Left renal cortex interstitium (tissue), 4 donors: ENCODE measurements at places on chromosomes 4 and X.

GRCh38 chr4:152936446-152937335 lies 568 bp downstream of the FHDC1 start:
- no peak for DNase-seq

DNA sequence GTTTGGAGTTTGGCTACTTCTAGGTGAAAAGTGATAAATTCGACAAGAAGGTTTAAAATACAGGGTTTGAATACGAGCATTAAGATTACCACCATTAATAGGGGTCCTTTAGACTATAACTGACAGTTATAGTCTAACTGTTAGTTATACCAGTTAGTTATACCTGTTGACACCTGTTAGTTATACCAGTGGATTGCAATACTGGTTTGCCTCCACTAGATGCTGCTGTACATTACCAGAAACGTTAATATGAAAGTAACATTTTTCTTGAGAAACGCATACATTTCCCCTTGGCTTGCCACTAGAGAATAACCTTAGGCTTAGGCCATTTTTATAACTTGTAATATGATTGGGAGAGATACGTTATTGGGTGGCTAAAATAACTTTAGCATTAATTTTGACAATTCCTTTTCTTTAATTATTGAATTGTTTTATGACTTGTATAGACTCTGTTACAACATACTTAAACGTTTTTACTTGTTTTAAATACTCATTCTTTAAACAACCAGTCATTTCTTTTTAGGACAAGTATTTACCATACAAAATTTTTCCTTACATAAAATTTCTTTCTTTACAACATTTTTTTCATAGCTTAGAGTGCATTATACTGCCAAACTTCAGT lies 911.2 kb downstream of the FSTL5 start:
- DNase-seq: no peak

DNA sequence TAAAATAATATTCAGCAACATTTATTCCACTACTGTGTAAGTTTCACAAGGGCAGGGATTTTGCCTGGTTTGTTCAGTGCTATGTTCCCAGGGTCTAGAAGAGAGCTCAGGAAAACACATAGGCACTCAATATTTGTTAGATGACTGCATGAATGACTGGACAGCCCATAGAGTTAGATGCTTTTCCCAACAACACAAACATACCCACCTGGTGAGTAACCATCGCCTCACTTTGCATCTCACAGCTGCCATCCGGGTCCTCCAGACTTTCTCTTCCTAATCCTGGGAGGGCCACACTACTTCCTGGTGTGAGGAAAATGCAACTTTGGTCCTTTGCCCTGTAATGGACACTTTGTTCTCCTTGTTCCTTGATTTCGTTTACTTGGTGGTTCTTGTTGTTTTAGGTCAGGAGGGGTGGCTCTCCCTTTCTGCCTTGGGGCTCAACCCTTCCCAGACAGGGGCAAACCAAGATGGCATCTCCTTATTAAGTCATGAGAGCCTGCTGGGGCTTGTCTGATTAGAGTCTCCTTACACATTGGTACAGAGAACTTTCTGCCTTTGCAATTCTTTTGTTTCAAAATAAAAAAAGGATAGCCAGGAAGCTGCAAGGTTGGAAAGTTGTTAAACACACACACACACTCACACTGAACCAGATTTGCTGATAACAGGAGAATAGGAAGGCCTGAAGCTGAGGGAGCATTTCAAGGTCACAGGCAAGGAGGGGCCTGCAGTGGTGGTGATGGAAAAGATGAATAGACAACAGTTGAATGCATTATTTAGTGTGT lies 190.6 kb downstream of the MID1IP1 start:
- no peak for DNase-seq

- no peak for DNase-seq
Measured at GRCh38 chr4:6594826-6595355, 19.9 kb downstream of the MAN2B2 start.

GRCh38 chr4:87584222-87584908 lies 24.0 kb upstream of the DSPP start:
- no peak for DNase-seq

GRCh38 chr4:40890764-40891163 lies 141.0 kb downstream of the NSUN7 start:
- DNase-seq: no peak

DNA sequence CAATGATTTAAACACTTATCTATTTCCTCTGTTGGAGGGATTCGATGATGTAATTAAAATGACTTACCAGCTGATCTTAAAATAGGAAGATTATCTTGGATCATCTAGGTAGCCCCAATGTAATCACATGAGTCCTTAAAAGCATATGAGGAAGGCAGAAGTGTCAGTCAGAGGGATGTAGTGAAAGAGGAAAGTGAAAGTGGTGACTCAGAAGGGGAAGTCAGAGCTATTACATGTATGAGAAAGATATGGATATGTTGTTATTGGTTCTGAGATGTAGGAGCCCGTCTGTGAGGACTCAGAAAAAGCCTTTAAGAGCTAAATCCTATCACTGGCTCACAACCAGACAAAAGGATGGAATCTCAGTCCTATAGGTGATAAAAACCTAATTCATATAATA lies 456.4 kb downstream of the DACH2 start:
- no peak for DNase-seq

DNA sequence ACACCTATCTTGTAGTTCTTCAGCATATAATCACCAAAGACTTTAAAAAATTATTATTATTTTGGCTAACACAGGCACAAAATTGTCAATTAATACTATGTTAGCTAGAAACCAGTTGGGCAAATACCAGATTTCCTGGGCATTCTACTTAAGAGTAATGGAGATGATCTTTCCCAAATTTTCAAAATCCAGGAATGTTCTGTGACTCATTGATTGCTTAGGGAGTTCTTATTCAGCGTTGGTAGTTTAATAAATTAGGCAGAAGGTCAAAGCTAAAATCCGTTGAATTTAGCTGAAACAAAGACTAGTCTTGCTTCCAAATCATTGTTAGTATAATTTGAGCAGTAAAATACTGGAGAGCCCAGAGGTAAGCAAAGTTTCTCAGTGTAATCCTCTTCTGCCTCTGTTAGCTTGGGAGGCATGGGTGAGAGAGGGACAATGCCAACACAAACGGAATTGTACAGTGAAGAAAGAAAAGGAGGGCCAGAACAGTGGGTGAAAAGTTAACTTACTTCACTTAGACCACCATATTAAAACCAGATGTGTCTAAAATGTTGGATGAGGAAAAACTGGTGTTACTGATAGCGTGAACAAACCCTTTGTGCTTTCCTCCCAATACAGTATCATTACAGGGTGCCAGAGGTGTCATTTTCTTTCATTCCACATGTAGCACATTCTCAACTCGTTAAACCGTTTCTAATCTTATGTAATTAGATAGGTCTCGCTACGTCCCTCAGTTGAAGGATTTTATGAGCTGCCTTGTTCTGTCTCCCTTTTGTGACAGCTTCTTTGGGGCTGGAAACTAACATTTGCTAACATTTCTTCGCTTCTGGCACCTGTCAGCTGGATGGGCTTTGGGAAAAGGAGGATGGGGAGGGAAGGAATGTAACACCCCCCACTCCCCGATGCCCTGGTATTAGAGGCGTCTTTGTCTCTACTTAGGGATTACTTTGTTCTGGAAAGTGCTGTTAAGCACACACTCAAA lies 87.4 kb upstream of the CITED1 start:
- no peak for DNase-seq

DNA sequence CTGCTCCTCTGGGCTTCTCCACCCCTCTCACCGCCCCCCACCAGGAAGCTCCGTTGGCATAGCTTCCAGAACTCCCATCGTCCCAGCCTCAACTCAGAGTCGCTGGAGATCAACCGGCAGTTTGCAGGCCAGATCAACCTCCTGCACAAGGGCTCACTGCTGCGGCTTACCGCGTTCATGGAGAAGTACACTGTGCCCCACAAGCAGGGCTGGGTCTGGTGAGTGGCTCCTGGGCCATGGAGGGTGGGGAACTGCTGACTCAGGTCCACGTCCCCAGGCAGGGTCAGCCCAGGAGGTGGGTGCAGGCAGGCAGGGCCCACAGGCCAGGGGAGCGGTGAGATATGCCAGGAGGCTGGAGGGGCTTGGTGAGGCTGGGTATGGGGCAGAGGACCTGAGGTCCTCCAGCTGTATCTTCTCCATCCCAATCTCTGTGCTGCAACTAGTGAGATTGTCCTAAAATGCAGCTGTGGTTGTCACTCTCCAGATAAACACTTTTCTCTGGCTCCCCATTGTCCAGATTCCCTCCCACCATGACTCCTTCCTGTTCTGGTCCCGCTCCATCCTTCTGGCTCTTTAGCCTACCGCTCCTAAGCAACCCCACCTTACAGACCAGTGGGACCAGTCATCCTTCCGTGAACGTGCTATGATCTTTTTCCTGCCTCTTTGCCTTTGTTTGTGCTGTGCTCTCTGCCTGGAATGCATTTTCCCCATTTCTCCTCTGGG lies 71.9 kb downstream of the STARD8 start:
- no peak for DNase-seq

DNA sequence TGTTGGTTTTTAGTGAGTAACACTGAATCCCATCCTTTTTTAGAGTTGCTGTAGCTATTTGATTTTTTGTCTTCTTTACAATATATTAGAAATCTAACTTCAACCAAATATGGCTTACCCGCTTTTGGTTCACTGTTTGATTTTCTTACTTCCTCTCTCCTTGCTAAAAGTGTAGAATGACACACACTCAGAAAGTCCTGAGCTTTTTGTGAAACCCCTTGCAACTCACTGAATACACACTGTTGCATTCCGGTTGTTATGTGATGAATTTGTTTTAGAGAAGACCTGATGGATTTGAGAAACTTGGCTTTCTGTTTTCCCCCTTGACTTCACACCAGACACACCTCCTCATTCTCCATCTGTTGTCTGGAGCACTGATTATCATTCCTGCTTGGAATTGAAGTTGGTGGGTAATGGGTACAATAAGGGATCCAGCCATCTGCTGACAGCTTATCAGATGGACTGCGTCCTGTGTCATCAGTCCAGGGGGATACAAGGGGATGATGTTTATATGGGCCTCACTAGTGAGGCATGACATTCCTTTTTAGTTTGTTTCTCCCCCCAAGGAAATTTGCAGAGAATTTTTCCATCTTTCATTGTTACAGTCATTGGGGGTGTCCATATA lies 5.2 kb downstream of the TMEM164 start:
- DNase-seq: no peak

GRCh38 chr4:154503598-154503997 lies 12.0 kb upstream of the DCHS2 start:
- no peak for DNase-seq

GRCh38 chrX:16953606-16954211 lies 7.3 kb downstream of the REPS2 start:
- DNase-seq: no peak

GRCh38 chrX:154738011-154738738 lies 12.7 kb downstream of the GAB3 start:
- no peak for DNase-seq

DNA sequence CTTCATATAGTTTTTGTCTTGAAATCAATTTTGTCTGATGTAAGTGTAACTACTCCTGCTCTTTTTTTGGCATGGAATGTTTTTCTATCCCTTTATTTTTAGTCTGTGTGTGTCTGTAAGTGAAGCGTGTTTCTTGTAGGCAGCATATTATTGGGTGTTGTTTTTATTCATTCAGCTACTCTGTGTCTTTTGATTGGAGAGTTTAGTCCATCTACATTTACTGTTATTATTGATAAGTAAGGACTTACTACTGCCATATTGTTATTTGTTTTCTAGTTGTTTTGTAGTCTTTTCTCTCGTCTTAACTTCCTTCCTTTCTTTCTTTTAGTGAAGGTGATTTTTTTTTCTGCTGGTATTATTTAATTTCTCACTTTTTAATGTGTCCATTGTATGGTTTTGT lies 30.5 kb upstream of the TMLHE start:
- DNase-seq: no peak

DNA sequence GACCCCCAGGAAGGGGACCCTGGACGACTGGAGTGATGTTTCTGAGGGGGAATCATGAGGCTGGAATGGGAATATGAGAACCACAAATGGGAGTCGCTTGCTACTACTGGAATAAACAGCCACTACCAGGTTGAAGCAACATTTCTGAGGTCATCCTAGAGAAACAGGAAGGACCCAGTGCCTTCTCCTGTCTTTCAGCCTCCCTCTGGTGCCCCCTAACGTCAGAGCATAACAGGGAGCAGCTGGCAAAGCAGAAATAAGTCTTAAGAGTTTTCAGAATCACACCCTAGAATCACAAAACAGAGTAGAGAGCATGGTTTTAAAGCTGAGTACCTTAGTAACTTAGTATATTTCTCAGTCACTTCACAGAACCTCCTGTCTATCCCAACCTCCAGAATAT lies 347.8 kb upstream of the PITX2 start:
- no peak for DNase-seq

DNA sequence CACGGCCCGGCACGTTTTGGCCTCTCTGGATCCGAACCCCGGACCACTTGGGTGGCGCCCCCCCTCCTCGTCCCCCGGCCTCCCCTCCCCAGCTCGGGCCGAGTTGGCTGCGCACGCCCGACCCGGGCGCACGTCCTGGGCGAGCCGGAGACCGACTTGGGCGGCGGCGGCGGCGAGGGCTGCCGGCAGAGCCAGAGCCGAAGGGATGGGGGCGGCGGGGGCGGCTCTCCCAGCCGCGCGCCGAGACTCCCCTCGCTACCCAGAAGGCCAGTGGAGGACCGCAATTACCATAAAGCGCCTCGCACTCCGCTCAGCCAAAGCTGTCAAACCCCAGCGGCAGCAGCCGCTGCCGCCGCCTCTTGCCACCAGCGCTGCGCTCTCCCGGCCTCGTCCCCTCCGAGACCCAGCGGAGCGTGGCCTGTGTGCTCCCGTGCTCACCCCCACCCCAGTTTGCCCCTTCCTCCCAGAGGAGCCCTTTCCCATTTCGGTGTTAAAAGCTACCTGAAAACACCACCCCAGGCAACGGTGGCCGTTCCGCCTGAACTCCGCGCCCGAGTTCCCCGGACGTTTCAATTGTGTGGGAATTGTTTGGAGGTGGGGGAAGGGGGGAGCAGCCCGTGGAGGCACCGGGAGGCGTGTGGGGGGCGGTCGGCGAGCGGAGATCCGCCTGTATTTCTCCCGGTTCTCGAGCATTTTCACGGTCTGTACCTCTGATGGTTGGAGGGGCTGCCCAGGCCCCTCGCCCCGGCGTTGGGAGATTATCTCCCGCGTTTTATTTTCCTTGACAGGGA lies 701 bp upstream of the BCOR start:
- no peak for DNase-seq

- DNase-seq: no peak
Measured at GRCh38 chr4:168860827-168861226, 149.2 kb downstream of the CBR4 start.

DNA sequence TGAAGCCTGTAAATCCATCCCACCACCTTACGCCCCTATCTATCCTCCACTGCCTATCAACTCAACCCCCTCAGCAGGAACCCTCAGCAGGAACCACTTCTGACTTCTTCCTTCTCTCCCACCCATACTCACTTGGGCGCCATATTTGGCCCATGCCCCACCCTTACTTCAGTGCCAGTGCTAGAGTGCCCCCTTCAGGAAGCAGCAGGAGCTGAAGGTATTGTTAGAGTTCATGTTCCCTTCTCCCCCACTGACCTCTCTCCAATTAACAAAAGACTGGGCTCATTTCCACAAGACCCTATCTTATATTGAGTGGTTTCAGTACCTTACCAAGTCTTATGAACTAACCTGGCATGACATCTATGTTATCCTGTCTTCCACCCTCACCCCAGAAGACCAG lies 363.1 kb upstream of the SLIT2 start:
- DNase-seq: no peak
